ENCODE measurements at places on chromosomes 1 and 21. TPM values are rescaled to one million over a fixed set of nuclear protein-coding genes. Genes with fewer than 3 reads are reported as not detected.

Gene ASPM
- 0.14 TPM for total RNA-seq

Gene DNASE2B
- not detected for total RNA-seq

Gene RNASEL
- total RNA-seq: 5.1 TPM

Gene KCNA2
- total RNA-seq: 2.7 TPM

Gene GPR157
- 9.9 TPM for total RNA-seq

Gene MARK1
- total RNA-seq: 11.1 TPM

Gene FCRL1
- 1.7 TPM for total RNA-seq

Gene ESRRG
- not detected for total RNA-seq

Gene CD53
- total RNA-seq: 59.2 TPM

Gene TAS1R2
- not detected for total RNA-seq

Gene ERMAP
- total RNA-seq: 7.3 TPM

Gene TIE1
- total RNA-seq: 32.5 TPM

Gene TMEM51
- 4.3 TPM for total RNA-seq

Gene USH2A
- total RNA-seq: not detected

Gene RGS21
- not detected for total RNA-seq

Gene RUNX3
- total RNA-seq: 5.0 TPM

Gene CHAF1B
- total RNA-seq: 1.2 TPM

Gene AMY1A
- not detected for total RNA-seq

Gene DYNLT5
- total RNA-seq: 1.9 TPM

Gene SH3BGR
- total RNA-seq: 44.0 TPM

Gene RXFP4
- not detected for total RNA-seq

Gene KRTAP7-1
- not detected for total RNA-seq

Gene RIMKLA
- total RNA-seq: 0.74 TPM

Gene CASQ2
- total RNA-seq: 98.7 TPM

Gene S100A8
- total RNA-seq: 360 TPM

Gene SPRR5
- total RNA-seq: not detected

Gene CR1L
- not detected for total RNA-seq

Gene NTRK1
- total RNA-seq: 3.9 TPM

Gene HMGCL
- 27.4 TPM for total RNA-seq

Gene IFNLR1
- 0.51 TPM for total RNA-seq

Gene SNRPE
- total RNA-seq: 79.5 TPM

Gene CFH
- total RNA-seq: 151 TPM

Gene KRTAP19-8
- total RNA-seq: not detected

Gene AZIN2
- total RNA-seq: 4.7 TPM

Gene RORC
- not detected for total RNA-seq

Gene ACTN2
- 3.7 TPM for total RNA-seq

Gene ORC1
- total RNA-seq: 0.52 TPM

Gene NCMAP
- not detected for total RNA-seq

Gene OR2M3
- total RNA-seq: not detected

Gene PRAMEF4
- total RNA-seq: not detected

All from posterior vena cava (tissue), 2 donors.